Hepatocyte (in vitro differentiated cells): ENCODE measurements at places on chromosomes 5 and 9.

GRCh38 chr5:79800979-79801827, 111.6 kb downstream of the CMYA5 start:
- no peaks in the 10 kb centered on the region for H3K27me3 ChIP-seq
- H3K36me3 ChIP-seq = no peaks in the 10 kb centered on the region
- H3K27ac ChIP-seq = no peak overlapping the region
- no peak for DNase-seq
- no peaks in the 10 kb centered on the region for H3K4me1 ChIP-seq

- H3K36me3 ChIP-seq = no peaks in the 10 kb centered on the region
- DNase-seq = no peak
- no peak overlapping the region for H3K4me3 ChIP-seq
- no peaks in the 10 kb centered on the region for H3K4me1 ChIP-seq
- H3K27ac ChIP-seq = no peak overlapping the region
Observed at GRCh38 chr5:110853267-110853666, 114.5 kb downstream of the SLC25A46 start.

- H3K4me1 ChIP-seq = peaks cover 14% of the 10 kb centered on the region
- no peak for DNase-seq
- no peak overlapping the region for H3K4me3 ChIP-seq
- H3K27ac ChIP-seq = peak overlapping the region; percentile 33
- H3K27me3 ChIP-seq = no peaks in the 10 kb centered on the region
Observed at GRCh38 chr5:430214-430925, 12.6 kb upstream of the EXOC3 start.

DNA sequence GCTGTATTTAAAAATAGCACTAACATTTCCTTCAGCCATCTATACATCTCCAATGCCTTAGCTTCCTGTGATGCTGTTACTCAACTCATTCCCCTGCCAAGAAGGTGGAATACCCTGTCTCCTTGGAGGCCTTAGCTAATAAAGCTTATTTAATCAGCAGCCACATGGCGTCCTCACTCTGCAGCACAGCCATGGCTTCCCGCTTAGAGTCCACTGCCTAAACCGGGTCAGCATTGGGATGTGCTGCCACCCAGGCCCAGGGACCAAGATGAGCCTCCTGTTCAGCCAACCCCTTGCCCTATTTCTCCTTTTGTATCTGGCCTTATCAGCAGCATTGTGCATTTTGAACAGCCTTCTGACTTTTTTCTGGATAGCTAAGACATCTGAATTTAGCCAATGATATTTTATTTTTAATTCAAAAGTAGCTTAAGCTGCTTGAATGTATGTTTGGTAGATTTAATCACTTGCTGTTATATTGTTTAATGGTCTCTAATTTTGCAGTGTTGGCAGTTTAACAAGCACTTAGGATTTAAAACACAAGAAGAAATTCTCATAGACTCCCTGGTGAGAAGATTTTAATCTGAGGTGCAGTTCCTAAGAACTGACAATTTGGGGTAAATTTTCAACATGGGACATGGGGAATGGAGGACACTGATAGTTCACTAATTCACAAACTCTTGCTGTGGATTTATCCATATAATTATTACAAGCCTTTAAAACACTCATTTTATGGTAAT, 113.0 kb downstream of the RPS23 start:
- peaks cover 25% of the 10 kb centered on the region for H3K4me1 ChIP-seq
- H3K36me3 ChIP-seq = no peaks in the 10 kb centered on the region
- H3K27me3 ChIP-seq = no peaks in the 10 kb centered on the region
- H3K4me3 ChIP-seq = no peak overlapping the region
- peak; percentile 23 for DNase-seq
- H3K27ac ChIP-seq = peak overlapping the region; percentile 67

GRCh38 chr5:180001136-180001535, 70.4 kb downstream of the RNF130 start:
- no peaks in the 10 kb centered on the region for H3K27me3 ChIP-seq
- no peak for DNase-seq
- H3K36me3 ChIP-seq = no peaks in the 10 kb centered on the region
- no peak overlapping the region for H3K4me3 ChIP-seq
- no peaks in the 10 kb centered on the region for H3K4me1 ChIP-seq

- peak overlapping the region; percentile 76 for H3K27ac ChIP-seq
- H3K36me3 ChIP-seq = no peaks in the 10 kb centered on the region
- H3K4me3 ChIP-seq = no peak overlapping the region
Observed at GRCh38 chr9:128043467-128043868, 23.7 kb downstream of the NAIF1 start.

DNA sequence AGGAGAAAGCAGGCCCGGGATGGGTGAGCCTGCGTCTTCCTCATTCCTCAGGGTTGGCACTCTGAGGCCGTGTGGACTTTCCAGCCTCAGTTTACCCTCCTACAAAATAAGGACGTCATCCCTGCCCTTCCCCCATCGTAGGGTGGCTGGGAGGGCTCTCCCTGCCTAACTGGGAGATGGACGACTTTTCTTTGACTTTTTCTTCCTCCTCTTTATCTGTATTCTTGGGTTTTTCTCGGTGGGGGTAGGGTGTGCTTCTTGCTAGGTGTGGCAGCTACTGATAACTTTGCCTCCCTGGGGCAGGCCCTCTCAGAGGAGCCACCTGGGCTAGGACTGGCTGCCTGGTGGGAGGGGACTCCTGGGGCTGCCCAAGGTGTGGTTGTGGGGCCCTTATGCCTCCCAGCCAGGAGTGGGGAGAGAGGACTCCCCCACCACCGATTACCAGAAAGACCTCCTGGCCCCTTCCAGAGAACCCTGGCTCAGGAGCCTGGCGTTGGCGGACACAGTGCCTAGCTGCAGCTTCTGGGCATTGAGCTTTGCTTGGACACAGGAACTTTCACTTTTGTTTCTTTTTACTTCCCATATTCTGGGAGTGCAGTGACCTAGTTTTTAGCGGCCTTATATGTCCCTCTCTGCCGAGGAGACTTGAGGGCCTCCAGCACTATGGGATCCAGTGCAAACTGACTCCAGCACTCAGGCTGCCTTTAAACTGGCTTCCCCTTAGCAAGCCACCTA, 6.1 kb downstream of the GLIPR2 start:
- H3K27me3 ChIP-seq = peaks cover 10% of the 10 kb centered on the region
- H3K27ac ChIP-seq = no peak overlapping the region
- DNase-seq = no peak
- H3K4me3 ChIP-seq = no peak overlapping the region
- H3K36me3 ChIP-seq = no peaks in the 10 kb centered on the region
- H3K4me1 ChIP-seq = peaks cover 2% of the 10 kb centered on the region

DNA sequence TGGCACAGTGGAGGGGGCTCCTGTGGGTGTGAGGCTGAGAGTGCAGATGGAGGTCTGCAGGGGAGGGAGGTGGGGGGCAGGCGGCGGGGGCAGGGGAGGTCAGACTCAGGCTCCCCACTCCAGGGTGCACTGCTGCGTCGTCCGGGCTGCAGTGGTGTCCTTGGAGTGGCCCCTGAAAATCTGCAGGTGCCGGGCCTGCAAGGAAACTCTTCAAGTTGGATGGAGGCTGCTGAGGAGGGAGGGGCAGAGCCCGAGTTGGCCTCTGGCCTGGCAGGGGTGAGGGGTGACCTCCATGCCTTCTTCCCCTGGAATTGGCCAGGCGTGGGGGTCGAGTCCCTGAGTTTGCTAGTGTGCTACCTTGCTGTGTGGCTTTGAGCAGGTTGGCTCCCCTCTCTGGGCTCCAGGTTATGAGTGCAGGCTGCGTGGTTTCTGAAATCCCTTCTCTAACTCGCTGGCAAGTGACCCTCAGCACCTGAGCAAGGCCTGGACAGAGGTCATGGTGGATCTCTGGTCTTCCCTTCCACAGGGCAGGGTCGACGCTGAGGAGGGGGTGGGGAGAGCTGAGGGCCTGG, 888 bp downstream of the ADAMTSL2 start:
- no peak overlapping the region for H3K4me3 ChIP-seq
- H3K36me3 ChIP-seq = no peaks in the 10 kb centered on the region
- H3K27ac ChIP-seq = no peak overlapping the region
- no peaks in the 10 kb centered on the region for H3K27me3 ChIP-seq
- peaks cover 17% of the 10 kb centered on the region for H3K4me1 ChIP-seq

DNA sequence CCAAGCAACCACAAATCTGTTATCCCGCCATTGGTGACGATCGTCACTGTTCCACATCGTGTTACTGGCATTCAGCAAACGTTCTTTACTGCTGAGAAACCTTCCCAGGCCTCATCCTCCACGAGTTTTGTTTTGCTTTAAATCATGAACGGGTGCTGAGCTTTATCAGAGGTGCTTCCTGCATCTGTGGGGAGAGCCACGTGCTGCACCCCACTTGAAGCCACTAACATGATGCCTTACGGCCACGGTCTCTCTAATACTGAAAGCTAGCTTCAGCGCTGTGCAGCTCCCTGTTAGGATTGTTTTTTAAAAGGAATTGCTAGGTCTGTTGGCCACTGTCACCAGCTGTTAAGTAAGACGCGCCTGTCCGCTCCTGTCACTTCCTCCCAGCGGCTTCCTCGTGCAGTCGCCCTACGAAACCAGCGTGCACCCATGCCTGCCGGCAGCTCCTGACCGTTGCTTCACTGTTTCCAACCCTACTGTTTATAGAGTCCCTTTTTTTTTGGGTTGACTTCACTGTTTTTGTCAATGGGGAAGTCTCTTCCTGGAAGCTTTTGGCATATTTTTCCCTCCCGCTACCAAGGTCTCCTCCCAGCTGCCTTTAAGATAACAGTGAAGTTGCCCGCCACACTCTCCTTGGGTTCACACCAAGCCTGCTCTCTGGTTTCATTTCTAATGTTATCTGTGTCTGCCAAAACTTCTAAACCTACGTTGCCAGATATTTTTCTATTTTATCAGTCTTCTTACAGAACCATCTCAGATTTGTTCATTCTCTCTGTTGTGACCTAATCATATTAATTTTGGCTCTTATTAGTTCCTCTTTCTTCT, 20.3 kb downstream of the LPCAT1 start:
- H3K27ac ChIP-seq = no peak overlapping the region
- no peak for DNase-seq
- H3K4me3 ChIP-seq = no peak overlapping the region
- H3K27me3 ChIP-seq = no peaks in the 10 kb centered on the region
- no peaks in the 10 kb centered on the region for H3K4me1 ChIP-seq
- no peaks in the 10 kb centered on the region for H3K36me3 ChIP-seq

DNA sequence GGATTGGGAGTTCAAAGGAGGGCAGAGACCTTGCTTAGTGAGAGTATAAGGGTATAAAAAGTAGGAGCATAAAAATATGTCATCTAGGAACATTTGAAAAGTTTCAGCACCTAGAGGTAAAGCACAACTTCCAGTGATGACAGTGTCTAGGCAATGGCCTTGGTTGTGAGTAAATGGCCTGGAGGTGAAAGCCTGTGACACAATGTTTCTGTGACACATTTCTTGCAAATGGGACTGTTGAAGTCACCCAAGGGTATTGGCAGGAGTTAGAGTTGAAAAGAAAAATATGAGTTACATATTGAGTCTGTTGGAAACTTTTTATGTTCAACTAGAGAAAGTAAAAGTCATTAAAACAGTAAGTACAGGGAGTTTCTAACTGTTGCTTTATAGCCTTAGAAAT, 14.8 kb downstream of the C5orf47 start:
- H3K4me3 ChIP-seq = no peak overlapping the region
- H3K27ac ChIP-seq = no peak overlapping the region
- no peaks in the 10 kb centered on the region for H3K4me1 ChIP-seq
- H3K27me3 ChIP-seq = peaks cover 7% of the 10 kb centered on the region

DNA sequence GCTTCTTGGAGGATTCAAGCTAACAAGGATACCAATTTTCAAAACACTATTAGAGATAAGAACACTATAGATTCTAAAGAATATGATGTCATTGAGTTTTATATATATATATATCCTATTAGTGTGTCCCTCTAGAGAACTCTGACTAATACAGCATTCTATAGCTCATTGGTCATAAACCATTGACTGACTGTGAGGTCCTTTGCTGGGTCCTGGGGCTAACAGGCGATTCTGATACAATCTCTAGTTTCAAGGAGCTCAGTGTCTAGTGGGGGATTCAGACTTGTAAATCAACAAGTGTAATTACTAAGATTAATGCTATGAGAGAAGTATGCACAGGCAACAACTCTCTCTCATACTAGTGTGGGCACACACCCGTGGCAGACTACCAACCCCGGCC, 234.5 kb downstream of the DENND1A start:
- no peaks in the 10 kb centered on the region for H3K4me1 ChIP-seq
- peaks cover 3% of the 10 kb centered on the region for H3K27me3 ChIP-seq
- no peak for DNase-seq
- no peak overlapping the region for H3K4me3 ChIP-seq
- H3K27ac ChIP-seq = no peak overlapping the region

- H3K27ac ChIP-seq = no peak overlapping the region
- no peak for DNase-seq
- no peaks in the 10 kb centered on the region for H3K4me1 ChIP-seq
- H3K4me3 ChIP-seq = no peak overlapping the region
- no peaks in the 10 kb centered on the region for H3K27me3 ChIP-seq
Observed at GRCh38 chr9:110065532-110065931, 142.4 kb downstream of the C9orf152 start.

- DNase-seq = no peak
- H3K27me3 ChIP-seq = no peaks in the 10 kb centered on the region
- peaks cover 35% of the 10 kb centered on the region for H3K4me1 ChIP-seq
- peak overlapping the region; percentile 64 for H3K27ac ChIP-seq
Observed at GRCh38 chr9:76591256-76591950, 132.4 kb downstream of the GCNT1 start.

DNA sequence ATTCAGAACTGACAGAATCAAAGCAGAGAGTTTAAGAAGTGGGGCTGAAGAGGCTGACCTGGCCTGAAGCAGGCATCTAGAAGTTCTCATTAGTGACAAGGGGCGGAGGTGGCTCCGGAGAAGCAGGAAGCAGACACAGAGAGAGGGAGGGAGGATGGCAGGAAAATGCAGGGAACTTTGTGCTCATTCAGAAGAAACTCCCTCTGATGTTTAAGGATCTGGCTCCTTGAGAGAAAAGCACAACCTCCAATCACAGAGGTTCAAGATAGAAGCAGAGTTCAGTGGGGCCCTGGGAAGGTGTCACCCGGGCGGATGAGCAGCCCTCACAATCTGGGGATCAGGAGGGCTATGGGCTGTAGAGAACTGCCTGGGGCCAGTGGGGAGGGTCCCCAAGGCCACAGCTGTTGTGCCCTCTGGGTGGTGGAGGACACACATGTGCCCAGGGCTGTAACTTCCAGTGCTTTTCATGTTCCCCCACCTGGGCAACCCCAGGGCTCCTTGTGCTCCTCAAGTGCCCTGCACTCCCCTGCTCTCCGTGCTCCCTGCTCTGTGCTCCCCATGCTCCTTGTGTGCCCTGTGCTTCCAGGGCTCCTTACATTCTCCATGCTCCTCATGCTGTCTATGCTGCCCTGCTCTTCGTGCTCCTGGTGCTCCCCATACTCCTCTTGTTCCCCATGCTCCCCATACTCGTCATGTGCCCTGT, 51.4 kb downstream of the TRIP13 start:
- H3K4me3 ChIP-seq = no peak overlapping the region
- no peak overlapping the region for H3K27ac ChIP-seq
- H3K4me1 ChIP-seq = peaks cover 22% of the 10 kb centered on the region
- peaks cover 11% of the 10 kb centered on the region for H3K27me3 ChIP-seq

GRCh38 chr5:129820-130219, 37.9 kb downstream of the PLEKHG4B start:
- H3K27me3 ChIP-seq = no peaks in the 10 kb centered on the region
- H3K4me1 ChIP-seq = no peaks in the 10 kb centered on the region
- no peaks in the 10 kb centered on the region for H3K36me3 ChIP-seq
- no peak overlapping the region for H3K4me3 ChIP-seq
- DNase-seq = no peak
